Colonic mucosa (tissue), 4 donors: ENCODE measurements at places on chromosomes 4 and X.

DNA sequence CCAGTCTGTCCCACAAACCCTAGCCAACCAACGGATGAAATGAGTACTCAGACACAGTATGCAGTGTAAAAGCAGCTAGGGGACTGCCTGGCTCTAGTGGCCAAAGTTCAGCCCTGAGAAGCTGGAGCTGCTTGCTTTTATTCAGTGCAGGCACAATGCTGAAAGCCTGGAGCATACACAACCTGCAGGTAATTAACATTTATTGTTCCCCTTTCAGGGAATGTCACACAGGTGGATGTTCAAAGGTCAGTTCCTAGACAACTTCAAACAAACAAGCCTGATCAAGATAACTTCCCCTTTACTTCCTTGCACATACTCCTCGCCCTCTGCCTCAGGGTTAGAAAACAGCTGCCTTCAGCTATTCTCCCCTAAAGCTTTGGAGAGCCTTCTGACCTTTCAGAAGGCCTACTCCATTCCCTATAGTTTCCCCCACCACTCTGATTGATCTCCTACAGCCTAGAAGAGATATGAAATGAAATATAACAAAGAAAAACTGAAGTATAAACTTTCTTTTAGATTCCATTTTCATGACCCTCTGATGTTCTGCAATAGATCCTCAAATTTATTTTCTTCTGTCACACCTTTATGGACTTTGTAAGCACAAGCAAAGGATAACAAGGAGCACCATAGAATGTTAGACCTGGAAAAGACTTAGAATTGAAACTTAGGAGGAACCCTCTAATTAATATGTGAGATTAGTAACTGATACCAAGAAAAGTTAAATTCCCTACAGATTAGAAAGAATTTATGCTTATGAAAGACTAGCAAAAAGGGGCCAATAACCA, 6.8 kb upstream of the DCAF8L1 start:
- peak; percentile 79 for DNase-seq

DNA sequence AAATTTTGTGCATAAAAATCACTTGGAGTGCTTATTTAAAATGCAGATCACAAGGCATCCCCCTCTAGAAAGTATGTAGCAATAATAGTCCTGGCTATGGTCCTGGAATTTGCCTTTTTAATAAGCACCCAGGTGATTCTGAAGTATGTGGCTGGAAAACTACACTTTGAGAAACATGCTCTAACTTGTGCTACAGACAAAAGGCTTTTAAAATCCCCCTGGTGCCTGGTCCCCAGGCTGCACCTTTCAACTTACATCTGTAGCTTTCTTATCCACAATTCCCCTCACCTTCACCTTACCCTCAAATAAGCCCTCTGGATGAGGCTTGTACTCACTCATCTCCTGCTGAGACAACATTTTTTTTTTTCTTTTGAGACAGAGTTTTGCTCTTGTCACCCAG, 21.1 kb downstream of the ART3 start:
- DNase-seq = no peak

DNA sequence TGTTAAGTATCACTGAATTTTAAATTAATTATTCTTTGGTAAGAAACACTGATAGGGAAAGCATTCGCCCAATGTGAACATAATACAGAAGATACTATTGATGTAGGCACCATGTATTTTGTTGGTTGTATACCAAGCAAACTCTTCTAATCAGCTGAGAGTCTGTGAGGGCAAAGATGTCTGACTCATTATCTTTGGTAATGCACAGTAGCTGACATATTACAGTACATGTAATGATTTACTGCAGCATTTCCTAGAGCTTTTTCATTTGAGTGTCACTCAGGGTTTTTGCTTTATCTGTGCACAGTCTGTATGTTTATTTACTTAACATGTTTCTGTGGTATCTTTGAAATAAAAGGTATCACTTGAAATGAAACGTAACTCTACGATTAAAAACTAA, 49.2 kb downstream of the CENPVL3 start:
- DNase-seq = no peak

GRCh38 chr4:89514811-89515210, 207.2 kb upstream of the GPRIN3 start:
- no peak for DNase-seq

GRCh38 chrX:139691843-139692505, 16.0 kb downstream of the MCF2 start:
- no peak for DNase-seq

DNA sequence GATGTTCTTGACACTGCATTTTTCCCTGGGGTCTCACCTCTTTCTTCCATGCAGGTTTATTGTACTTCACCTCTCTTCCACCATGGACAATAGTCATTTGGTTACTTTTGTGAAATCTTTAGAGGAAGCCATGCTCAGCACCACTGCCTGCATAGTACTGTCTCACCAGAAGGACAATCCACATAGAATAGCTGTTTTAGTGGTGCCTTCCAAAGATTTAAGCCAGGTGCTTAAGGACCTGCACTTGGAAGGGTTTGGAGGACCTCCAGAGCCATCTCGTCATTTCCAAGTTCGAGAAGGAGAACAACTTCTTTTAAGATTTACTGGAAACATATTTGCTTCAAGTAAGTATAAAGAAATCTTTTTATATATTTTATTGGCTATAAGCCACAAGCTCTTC, 26.7 kb downstream of the DTHD1 start:
- DNase-seq = no peak

GRCh38 chr4:81923140-81923539, 450.7 kb downstream of the HNRNPD start:
- DNase-seq = no peak

GRCh38 chrX:81304563-81304962, 102.7 kb downstream of the SH3BGRL start:
- DNase-seq = no peak

GRCh38 chrX:67619253-67619652, 75.4 kb downstream of the AR start:
- no peak for DNase-seq

- no peak for DNase-seq
Measured at GRCh38 chrX:25034889-25035288, 19.1 kb upstream of the ARX start.

GRCh38 chr4:178480105-178480504, 1037.9 kb upstream of the AGA start:
- no peak for DNase-seq

DNA sequence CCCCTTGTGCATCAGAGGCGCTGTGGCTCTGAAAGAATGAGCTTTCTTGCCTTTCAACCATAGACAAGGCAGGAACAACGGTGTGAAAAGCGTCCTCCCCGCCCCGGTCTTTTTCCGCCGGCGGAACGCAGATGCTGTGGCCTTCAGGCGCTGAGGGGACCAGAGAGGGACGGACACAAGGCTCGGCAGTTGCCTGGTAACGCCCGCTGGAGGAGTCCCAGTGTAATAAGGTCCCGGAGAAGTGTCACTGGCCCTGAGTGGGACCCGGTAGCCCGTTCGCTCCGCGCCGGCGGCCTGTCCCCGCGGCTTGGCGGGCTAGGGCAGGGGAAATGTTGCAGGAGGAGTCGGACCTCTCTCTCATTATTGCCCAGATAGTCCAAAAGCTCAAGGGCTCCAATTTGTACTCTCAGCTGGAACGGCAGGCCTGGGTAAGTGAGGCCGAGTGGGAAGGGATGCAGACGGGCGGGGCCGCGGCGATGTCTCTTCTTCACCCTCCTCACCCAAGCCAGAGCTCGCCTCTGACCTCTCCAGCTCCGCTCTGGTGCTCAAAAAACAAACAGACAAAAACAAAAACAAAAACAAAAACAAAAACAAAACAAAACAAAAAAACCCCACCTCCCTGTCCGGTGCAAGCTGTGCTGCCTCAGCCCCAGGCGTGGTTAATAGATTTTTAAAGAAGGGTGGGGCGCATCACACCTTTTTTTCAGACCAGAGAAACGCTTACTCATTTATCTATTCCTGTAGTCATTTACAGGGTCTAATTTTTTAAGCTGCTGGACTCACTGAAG, at the start of gene TBC1D19:
TBC1D19 (plus strand) TSS at position 220 of the 788 bp plus-strand sequence; CDS start at position 330, 110 bp downstream.
- peak; percentile 88 for DNase-seq

DNA sequence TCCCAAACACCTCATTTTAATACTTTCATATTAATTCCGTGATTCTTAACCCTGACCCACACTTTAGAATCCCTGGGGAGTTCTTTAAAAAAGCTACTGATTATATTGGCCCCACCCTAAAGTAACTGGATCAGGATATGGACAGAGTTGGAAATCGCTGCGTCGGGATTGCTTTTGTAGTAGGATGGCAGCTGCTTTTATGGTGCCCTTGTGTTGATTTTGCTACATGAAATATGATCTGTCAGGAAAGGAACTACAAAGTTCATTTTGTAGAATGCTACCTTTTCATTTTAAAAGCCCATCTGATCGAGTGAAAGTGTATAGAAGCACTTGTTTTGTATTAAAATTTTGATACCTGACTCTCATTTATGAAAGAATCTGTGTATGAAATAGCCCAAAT, 43.6 kb downstream of the TMEM131L start:
- peak; percentile 59 for DNase-seq

DNA sequence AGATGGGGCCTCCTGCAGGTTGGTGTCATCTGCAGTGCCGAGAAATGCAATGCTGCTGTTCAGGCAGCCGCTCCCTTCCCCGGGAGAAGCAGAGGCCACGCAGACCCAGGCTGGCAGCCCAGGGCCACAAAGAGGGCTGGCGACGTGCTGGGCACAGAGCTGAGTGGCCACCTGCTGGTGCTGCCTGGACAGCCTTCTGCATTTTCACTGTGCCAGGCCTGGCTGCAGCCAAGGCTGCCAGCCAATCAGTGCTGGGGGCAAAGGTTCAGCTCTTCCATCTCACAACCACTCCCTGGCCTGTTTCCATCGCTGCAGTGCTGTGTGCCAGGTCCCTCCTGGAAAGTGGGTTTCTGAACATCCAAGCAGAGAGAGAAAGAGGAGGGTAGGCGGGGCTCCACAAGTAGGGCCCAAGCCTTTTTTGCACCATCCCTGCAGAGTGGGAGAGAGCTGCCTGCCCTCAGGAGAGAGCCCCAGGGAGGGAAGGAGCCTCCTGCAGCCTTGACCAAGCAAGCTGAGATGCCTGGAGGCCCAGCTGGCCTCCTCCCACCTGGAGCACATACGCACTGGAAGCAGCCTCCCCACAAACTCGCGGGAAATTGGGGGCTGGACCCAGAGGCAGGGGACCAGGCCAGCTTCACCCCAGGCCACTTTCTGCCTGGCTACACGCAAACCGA, 20.1 kb downstream of the ADRA2C start:
- DNase-seq = peak; percentile 65

DNA sequence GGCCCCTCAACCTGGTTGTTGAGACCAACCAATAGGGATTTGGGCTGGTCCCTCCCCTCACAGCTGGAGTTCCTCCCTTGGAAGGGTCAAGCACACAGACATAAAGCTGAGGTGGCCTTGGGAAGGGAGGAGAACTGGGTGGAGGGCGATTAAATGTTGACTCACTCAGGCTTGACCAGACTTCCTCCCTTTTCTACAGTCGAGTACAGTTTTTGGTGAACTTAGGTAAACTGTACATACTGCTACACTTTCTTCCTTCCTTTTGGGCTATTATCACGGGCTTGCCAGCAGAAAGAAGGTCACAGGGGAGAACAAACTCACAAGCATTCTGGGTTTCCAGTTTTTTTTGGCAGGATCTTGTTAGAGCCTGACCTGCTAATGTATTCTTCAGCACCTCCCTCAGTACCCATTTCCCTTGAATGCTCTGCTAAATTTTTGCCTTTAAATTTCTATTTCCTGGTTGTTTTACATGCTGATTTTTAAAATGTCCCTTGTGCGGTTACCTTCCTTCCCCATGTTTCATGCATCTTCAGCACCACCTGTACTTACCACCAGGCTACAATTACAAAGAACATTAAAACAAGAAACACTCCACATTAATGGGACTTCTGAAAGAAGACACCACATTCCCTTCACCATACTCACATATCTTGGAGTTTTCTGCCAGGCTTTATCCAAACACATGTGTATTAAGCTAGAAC, 135.2 kb upstream of the RASGEF1B start:
- peak; percentile 58 for DNase-seq

- no peak for DNase-seq
Measured at GRCh38 chrX:56813318-56813837, 84.3 kb downstream of the NBDY start.

GRCh38 chr4:112378858-112379257, 81.7 kb downstream of the ALPK1 start:
- DNase-seq = no peak

GRCh38 chrX:41796577-41796976, 72.6 kb downstream of the GPR82 start:
- DNase-seq = no peak

DNA sequence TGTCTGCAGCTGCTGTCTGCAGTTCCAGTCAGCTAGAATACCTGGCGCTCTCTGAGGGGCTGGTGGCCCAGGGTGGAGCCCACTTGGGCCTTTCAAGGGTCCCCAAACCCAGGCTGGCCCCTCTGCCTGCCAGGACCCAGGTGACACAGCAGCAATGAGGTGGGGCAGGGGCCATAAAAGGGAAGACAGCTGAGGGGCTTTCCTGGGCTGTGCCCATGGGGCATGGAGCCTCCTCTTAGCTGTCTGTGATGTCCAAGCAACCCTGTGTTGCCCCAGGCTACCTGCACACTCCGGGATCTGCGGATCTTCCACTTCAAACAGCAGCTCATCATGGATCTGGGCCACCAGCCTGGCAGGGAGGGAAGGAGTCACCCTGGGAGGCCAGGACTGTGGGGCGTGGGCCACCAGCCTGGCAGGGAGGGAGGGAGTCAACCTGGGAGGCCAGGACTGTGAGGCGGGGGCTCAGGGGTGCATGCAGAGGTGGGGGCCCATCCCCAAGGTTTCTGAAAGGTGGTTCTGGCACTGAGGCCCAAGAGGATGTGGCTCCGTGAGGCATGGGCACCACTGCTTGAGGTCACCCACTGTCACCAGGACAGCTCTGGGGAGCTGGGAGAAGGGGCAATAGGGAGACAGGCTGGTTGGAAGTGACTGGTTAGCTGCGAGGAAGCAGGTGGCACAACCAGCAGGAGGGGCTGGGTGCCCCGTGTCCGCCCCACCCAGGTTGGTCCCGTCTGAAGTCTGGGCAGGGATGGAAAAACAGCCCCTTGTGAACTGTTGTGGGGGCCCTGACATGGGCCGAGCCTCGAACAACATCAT, 16.3 kb downstream of the NAT8L start:
- no peak for DNase-seq

DNA sequence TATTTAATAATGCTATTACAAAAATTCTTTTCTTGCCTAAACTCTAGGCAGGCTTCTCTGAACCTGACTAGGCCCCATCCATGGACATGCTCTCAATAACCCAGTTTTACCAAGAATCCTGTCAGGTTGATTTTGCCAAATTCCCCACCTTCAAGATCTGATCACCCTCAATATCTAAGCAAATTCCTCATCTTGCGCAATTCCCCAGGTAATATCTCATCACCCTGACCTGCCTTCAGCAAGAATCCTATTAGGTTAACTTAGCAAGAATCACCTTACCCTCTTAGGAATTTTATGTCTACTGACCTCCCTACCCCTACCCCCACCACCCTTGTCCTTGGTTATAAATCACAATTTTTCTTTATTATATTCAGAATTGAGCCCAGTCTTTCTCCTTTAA, 579.1 kb downstream of the C4orf33 start:
- no peak for DNase-seq

- DNase-seq = no peak
Measured at GRCh38 chrX:49271341-49271740, 1.7 kb downstream of the PPP1R3F start.

DNA sequence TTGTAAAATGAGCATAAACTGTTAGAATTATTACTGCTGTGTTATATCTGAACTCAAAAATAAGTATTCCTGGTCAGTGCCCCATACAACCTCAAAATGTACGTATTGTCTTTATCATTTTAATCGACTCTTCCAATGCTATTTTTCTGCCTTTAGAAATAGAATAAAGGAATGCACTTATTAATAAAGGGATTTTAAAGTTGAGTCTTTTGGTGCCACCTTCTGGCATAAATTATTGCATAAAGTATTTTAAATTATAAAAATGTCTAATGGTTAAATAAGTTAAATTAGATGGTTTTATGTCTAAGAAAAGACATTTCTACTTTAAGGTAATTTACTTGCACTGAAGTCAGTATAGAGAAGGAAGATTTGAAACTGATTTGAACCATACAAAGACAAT, 424.0 kb upstream of the NDST4 start:
- DNase-seq = no peak
